ENCODE measurements at places on chromosomes 2 and 18.

- no peak for DNase-seq
Measured at GRCh38 chr2:124309563-124310138, 284.6 kb downstream of the CNTNAP5 start.

GRCh38 chr2:191629001-191629453 lies 48.9 kb upstream of the NABP1 start:
- DNase-seq, result no peak

DNA sequence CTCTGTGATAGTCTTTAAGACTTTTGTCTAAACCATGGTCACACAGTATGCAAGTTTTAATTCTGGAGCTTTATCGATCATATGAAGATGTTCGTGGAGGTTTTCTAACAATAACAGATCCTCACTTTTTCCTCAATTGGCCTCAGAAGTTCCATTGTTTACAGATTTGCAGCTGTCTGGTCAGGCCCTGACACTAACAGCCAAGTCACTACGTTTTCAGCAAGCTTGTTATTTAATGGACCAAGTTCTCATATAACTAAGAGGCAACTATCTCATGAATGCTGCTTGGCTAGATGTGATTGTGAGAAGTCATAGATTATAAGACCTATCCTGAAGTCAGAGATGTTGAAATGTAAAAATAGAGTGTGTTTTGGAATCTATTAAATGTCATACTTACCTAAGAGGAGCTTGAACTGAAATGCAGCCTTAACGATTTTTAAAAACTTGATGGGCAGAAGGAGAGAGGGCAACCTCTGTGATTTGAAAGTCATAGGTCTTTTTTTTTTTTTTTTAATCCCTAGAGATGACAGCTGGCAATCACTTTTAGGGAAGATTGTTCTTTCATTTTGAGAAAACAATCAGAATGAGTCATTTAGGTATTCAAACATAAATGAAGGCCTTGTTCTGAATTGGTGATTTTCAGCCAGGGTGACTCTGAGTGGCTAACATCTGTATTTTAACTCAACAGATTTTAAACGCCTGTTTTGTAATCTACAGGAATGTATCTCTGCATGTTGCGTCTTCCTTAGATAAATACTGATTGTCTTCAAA lies 48.4 kb upstream of the NEMP2 start:
- no peak for DNase-seq

GRCh38 chr2:8174641-8175257 lies 507.1 kb upstream of the ID2 start:
- no peak for DNase-seq

DNA sequence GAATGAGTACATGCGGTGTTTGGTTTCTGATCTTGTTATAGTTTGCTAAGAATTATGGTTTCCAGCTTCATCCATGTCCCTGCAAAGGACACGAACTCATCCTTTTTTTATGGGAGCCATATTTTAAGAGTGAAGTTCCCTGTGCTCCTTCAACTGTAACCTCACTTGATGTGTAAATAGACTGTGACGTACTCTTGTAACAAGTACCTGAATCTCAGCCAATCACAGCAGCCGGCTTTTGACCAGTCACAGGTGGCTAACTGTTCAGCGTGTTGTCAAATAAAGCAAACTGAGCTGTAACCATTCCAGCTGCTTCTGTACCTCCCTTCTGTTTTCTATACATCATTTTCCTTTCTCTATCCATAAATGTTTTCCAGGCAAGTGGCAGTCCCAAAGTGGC lies 774.3 kb upstream of the HS6ST1 start:
- peak; percentile 39 for DNase-seq

- no peak for DNase-seq
Measured at GRCh38 chr2:186540941-186541340, 48.9 kb upstream of the ITGAV start.

GRCh38 chr2:175585496-175585895 lies 404.0 kb upstream of the ATP5MC3 start:
- no peak for DNase-seq

- no peak for DNase-seq
Measured at GRCh38 chr2:203071148-203071547, 56.5 kb downstream of the NBEAL1 start.

- no peak for DNase-seq
Measured at GRCh38 chr2:160956243-160956802, 203.9 kb upstream of the TANK start.

DNA sequence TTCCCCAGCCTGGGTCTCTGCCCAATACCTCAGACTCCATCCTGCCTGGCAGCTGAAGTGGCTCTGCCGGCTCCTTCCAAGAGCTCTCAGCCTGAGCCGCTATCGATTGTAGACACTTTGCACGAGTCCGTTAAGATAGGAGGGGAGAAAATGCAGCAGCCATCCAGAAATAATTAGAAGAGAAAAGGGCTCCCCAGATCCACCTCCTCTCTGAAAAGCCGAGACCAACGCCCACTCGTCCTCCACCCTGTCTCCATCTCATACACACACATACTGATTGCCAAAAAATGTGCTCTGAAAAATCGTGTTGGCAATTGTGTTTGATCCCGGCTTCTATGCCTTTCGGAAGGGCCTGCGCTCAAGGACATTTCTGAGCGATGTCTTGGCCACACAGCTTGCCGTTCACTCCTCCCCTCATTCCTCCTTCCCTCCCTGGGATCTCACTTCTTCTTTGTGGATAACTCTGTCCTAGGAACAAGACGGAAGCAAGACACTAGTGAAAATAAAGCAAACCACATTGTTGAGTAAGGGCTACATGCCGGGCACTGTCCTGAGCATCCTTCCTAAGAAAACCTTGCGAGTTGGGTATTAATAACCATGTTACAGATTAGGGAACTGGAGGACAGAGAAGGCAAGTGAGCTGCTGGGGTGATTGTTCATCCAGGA lies 372.8 kb upstream of the MYT1L start:
- DNase-seq, result no peak

GRCh38 chr18:75086494-75087034 lies 122.4 kb downstream of the PTGR3 start:
- no peak for DNase-seq

- no peak for DNase-seq
Measured at GRCh38 chr2:112685271-112685884, 35.4 kb upstream of the NT5DC4 start.

- no peak for DNase-seq
Measured at GRCh38 chr2:101012054-101012705, 10.1 kb downstream of the RPL31 start.

- no peak for DNase-seq
Measured at GRCh38 chr2:60926741-60927552, 45.6 kb downstream of the REL start.

DNA sequence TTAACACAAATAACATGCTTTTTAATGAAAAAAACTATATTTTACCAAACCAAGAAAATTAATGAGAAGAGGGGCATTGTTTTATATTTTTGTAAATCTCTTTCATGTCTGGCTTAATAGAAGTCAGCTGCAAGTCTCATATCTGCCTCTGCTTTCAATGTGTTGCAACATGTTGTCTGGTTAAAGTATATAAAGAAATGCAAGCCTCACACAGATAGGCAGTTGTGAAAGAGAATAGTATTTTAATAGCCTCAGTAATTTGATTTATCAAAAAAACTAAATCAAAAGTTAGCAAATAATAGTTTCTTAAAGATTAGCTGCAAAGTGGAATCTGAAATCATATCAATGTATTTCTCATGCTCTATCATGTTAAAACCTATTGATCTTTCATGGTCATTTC lies 52.9 kb upstream of the NCOA1 start:
- DNase-seq, result no peak

DNA sequence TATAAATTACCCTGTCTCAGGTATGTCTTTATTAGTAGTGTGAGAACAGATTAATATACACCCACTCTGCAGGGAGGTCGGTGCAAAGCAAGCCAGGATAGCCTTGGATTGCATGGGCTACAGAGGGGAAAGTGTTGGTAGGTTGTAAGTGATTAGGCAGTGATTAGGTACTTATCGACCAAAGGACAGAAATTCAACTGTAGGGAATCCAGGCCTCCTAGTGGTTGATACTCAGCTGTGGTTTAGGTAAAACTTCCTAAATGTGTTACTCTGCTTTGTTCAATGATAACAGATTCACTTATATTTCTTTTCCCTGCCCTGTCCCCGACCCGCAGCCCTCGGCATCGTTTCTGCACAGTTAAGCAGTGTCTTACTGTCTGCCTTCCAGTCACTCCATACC lies 444.0 kb downstream of the FIGN start:
- no peak for DNase-seq

DNA sequence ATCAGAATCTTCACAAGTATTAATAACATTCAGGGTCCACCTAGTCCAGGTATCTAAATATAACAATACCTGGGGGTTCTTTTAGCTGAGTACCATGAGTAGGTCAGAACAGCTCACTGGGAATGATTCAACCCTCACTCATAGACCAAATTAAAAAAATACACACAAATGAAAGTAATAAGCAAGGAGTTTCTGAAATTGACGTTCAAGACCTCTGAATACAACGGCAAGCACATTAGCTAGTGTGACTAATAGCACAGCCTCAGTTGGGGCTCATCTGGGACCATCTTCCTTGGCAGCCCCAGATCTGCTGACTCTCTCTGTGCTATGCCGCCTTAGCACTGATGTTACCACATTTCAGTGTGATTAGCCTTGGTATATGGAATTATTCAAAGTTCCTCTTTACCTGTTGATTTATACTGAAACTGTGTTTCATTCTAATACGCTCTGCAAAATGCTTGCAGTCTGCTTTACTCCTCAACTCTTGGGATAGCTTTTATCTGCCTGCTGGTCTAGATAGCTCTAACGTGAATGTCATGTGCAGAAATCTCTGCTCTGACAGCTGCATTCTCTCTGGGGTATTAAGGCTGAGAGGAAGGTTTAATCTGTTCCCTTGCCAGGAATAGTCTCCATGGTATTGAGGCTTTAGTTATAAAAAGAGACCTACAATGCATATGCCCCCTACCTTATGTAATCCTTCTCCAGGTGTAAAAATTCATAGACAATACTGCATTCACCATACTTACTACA lies 153.3 kb downstream of the METTL4 start:
- DNase-seq, result no peak

DNA sequence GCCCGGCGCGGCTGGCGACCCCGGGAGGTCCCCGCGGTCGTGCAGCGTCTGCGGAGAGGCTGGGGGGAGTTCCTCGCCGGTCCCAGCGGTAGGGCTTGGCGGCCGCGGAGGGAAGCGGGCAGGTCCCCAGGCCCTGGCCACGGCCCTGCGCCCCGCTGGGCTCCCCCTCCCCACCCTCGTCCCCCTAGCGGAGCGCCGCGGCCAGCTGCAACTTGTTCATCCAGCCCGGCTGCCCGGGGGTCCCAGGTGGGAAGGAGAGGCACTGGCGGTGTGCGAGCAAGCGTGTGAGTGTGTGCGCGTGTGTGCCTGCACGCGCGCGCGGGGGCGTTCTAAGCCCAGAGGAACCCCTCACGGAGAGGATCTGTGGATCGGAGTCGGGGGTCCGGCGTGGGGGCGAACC lies 1.3 kb downstream of the PTPRM start:
- no peak for DNase-seq

- no peak for DNase-seq
Measured at GRCh38 chr18:9001209-9001608, 101.3 kb upstream of the NDUFV2 start.

GRCh38 chr2:150156415-150156814 lies 331.1 kb downstream of the RND3 start:
- no peak for DNase-seq

DNA sequence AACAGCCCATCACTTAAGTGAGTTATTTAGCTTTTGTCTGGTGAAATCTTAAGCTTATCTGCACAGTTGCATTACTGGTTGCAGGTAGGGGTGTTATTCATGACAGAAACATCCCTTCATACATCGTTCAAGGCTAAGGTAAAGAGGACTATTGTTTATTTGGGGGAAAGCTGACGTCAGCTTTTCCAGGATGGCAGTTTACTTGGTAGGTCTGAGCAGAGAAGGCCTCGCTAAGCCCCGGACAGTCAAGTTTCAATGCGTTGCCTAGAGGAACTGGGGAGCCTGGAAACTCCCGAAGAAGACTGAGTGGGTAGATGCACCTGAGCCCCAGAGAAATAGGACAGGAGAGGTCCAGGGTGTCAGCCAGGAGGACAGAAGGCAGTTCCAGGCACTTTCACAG lies 2.2 kb downstream of the RNU4ATAC start:
- DNase-seq, result no peak

- DNase-seq, result no peak
Measured at GRCh38 chr2:232327105-232328031, 51.2 kb upstream of the ALPP start.

DNA sequence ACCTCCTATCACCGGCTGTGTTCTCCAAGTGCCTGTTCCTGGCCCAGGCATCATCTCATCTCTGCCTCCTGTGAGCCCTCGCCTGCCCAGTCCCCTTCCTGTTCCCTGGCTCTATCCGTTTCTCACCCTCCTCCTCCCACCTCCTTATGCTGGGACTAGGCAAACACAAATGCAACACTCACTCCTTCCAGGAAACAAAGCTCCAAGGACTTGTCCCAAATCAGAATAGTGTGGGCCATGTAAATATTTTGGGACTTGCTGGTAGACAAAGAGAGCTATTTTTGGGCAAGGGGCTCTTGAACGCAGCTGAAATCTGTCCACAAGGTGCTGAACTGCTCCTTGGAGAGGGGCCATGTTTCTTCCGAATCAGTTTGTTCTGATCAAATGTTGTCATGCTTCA lies 25.3 kb downstream of the MBP start:
- DNase-seq, result no peak

GRCh38 chr2:10332402-10333246 lies 29.9 kb downstream of the HPCAL1 start:
- no peak for DNase-seq

DNA sequence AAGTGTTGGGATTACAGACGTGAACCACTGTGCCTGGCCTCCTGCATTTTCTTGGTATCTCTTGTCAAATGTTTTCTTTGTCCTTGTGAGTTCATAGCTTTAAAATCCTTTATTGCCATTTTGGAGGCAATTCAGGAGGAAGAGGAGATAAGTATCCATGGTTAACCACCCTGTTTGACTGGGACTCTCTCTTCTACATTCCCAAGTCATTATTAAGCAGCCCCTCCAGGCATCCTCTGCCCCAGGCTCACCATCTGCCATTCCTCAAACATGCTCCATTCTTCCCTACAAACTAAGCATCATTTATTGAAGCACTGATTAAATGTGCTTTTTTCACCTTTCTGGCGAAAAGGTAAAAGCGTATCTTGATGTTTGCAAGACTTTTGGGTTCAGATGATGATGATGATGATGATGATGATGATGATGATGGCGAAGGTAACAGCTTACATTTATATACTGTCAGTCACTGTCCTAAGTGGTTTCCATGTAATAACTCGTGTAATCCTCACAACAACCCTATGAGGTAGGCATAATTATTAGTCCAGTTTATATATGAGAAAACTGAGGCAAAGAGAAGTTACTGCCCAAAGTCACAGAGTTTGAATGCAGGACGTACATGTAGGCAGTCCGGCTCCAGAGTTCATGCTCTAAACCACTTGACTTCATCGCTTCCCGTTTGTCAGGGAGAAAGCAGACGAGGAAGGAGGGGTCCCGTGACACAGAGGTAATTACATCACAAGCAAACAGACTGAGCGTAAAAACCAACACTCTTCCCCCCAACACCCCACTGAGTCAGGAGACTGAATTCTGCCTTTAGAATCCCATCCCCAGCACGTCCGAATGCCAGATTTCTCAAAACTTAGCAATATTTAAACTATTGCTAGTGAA lies 69.7 kb upstream of the ACKR3 start:
- DNase-seq, result no peak

GRCh38 chr2:28163627-28164279 lies 228.9 kb upstream of the FOSL2 start:
- no peak for DNase-seq
